ENCODE measurements at places on chromosomes 6 and 20.

DNA sequence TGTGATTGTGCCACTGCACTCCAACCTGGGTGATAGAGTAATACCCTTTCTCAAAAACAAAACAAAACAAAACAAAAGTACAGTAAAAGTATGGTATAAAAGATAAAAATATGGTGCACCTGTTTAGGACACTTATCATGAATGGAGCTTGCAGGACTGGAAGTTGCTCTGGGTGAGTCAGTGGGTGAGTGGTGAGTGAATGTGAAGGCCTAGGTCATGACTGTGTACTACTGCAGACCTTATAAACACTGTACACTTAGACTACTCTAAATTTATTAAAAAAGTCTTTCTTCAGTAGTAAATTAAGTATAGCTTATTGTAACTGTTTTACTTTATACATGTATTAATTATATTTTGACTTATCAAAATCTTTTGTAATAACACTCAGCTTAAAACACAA is 46.0 kb downstream of the ZFP64 start:
- DNase-seq: no peak

GRCh38 chr6:148446681-148447080 is 104.0 kb downstream of the SASH1 start:
- no peak for DNase-seq

DNA sequence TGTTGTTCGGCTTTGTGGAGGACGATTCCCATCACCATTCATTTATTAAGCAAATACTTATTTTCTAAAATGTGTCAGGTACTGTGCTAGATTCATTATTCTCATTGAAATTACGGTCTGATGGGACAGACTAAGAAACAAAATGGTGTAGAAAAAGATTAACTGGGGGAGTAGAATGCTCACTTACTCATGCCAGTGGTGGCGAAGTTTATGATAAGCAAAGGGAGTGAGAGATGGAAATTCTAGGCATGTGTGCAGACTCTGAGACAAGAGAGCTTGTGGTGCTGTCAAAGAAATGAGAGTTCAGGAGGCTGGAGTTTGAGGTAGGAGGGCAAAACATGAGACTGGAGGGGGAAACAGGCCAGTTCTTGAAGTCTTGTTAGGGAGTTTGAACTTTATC is 896 bp downstream of the RPP21 start:
- no peak for DNase-seq

DNA sequence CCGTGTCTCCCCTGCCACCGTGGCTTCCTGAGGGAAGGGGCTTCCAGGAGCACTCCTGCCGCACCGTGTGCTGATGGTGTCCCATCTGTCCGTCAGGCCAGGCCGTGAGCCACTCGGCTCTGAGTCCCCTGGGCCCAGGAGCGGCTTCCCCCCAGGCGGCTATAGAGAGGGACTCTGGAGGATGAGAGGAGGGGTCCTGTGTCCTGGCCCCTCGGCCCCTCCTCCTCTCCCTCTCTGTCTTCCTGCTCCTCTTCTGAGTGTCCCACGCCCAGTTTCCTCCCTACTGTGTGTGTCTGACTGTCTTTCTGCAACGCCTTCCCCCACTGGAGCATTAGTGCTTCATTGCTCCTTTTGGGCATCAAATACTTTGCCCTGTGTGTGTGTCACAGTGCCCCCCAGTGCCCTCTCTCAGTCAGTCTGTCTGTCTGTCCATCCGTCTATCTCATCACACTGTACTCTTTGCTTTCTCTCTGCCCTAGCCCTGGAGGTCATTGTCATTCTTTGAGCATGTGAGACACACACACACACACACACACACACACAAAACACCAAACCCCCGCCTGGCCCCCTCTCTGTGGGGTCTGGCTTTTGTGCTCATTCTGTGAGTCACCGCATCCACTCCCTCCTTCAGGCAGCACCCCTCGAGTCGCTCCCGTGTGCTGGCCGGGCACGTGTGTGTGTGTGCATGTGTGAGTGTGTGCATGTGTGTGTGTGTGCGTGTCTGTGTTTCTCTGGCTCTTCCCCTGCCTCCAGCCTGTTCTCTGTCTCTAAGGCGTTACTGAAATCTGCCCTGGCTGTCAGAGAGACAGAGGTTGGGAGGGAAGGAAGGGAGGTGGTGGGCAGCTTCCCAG is 71.9 kb downstream of the SRC start:
- no peak for DNase-seq

- no peak for DNase-seq
These were observed 26.8 kb downstream of the RALGAPA2 start for GRCh38 chr20:20685635-20686034.

- DNase-seq: no peak
These were observed 630.8 kb downstream of the PHF3 start for GRCh38 chr6:64266351-64266821.

DNA sequence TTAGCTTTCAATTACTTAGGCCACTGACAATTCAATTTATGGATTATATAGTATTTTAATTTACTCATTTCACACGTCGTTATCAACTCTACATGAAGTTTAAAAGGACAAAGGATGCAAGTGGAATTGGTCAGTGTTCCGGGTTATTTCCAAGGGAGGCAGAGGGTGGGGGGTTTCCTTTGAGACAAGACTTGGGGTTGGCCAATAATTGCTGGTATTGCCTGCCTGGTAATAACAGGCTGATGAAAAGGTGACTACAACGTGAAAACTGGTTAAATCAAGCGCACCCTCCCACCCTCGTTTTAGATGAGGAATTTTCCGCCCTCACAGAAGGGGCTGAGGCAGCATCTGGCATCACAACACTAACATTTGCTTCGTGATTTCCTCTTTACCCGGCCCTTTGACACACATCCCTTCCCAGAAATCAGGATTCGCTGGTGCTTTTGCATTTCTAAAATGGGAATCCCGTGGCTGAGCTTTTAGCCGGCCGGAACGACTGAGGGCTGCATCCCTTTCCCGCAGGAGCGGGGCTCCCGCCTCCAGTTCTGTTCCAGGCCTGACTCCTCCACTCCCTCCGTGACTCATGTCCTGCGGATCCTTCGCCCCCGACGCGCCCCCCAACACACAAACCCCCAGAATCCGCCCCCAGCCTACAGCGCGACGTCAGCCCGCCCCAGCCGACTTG is 999 bp upstream of the PIM1 start:
- DNase-seq: no peak

DNA sequence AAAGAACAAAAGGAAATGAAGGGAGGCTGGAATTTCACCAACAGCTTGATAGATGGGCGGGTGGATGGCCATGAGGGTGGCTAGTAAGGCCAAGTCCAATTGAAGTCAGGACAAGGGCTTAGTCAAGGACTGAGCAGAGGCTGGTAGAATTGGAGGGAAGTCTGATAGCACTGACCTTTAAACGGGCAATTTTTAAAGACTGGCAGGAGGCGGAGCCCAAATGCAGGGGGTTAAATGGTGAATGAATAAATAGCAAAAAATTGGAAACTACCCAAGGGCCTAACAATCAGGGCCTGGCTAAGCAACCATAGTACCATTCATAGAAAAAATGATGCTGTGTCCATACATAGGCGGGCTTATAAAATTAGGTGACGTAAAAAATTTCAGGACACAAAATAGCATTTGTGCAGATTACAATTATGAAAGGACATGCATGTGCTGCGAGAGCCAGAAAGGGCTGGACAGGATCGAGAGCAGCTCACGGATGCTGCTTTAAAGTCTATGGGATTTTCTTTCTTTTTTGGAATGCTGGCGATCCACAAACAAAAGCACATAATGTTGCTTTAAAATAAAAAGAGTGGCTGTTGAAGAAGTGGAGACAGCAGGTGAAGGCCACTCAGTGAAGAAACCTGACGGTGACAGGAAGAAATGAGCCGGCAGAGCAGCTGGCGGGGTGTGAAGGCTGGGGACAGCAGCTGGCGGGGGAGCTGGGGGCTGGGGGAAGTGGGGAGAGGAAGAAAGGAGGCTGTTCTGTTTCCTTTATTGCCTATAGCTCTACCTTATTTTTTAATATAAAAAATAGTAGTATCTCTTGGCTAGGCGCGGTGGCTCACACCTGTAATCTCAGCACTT is 42.8 kb upstream of the TAF8 start:
- DNase-seq: peak; percentile 16

DNA sequence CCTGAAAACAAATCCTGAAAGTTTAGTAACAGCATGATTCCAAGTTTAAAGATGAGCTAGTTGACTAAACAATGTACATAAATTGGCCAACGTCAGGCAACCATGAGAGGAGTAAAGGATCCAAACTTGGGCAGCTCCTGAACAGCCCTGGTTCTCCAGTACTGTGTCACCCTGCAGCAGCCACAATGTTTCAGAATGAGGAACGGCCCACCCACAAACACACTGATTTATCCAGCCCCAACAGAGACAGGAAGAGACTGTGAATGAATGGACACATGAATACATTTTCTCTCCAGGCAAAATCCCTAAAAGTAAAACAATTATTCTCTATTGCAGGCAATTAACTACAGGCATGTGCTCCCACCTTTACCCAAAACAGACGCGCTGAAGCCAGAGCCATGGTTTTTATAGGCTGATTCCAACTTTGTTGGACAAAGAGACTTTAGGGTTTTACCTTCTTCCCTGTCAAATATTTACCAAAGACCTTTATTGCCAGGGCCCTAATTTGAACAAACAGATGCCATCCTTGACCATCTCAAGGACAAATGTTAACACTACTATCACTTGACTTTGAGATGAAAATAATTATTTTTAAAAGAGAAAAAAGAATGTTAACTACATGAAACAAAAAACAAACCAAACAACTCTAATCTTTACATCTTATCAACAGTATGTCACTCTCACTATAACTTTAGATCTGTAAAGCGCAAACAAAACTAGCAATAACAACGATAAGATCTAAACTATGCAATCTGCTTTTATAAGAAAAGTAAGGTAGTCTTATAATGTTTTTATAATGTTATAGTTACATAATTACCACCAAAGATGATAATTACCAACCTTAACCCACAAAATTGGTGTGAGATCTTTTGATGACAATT is 22.9 kb downstream of the CNKSR3 start:
- no peak for DNase-seq

DNA sequence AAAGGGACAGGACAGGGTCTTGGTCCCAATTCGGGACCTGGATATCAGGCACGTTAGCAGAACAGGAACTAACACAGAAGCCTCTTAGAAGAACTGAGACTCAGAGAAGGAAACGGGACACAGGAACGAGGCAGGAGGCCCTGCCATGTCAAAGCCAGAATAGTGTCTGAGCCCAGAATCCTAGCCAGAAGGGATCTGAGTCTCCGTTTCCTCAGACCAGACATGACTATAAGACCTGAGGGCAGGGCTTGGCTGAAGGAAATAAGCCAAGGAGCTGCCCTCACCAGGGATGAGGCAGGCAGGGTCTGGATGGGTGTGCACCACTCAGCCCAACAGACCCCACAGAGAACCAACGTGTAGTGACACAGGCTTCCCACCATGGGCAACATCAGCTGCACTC is 40.3 kb downstream of the TRERF1 start:
- no peak for DNase-seq
